ENCODE measurements at places on chromosomes 7 and 10. TPM values are rescaled to one million over a fixed set of nuclear protein-coding genes. Genes with fewer than 3 reads are reported as not detected.

The CALHM1 gene
- total RNA-seq: not detected

The FGFR2 gene
- total RNA-seq: 0.09 TPM

The CPA2 gene
- total RNA-seq: not detected

The POP7 gene
- 45.7 TPM for total RNA-seq
